ENCODE measurements at places on chromosomes 6 and 20.

GRCh38 chr20:2139736-2140135, 38.1 kb downstream of the STK35 start:
- no peak for DNase-seq

- DNase-seq, result no peak
Observed at GRCh38 chr20:8216375-8217200, 84.5 kb downstream of the PLCB1 start.

DNA sequence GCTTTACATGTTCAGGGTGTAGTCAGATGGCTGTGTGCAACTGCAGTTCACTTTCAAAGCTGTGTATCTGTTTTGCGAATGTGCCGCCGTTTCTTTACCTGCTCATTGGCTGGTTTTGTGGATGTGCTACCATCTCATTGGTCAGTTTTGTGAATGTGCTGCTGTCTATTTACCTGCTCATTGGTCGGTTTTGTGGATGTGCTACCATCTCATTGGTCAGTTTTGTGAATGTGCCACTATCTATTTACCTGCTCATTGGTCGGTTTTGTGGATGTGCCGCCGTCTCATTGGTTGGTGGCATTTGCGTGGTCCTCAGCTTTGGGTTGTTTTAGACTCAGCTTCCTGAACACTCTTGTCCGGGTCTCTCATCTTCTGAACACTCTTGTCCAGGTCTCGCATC, 40.5 kb upstream of the BHLHE23 start:
- DNase-seq, result no peak

GRCh38 chr6:136566007-136566487, 15.8 kb upstream of the MAP7 start:
- no peak for DNase-seq

DNA sequence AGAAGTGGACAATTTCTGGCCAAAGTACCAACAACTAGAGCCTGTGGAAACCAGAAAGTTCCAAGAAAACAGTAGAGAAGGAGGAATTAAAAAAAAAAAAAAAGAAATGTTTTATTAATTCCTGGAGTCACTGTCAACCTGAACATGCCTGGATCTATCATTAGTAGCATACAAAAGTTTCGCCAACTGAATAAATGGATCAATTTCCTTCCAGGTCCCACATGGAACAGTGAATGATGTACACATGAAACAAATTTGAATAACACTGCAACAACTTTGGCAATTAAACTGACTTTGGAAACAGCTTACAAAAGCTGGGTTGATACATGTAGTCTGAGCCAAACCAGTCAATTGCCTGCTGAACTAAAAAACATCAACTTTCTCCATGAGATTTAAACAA, 90.0 kb upstream of the HMGCLL1 start:
- DNase-seq, result no peak

DNA sequence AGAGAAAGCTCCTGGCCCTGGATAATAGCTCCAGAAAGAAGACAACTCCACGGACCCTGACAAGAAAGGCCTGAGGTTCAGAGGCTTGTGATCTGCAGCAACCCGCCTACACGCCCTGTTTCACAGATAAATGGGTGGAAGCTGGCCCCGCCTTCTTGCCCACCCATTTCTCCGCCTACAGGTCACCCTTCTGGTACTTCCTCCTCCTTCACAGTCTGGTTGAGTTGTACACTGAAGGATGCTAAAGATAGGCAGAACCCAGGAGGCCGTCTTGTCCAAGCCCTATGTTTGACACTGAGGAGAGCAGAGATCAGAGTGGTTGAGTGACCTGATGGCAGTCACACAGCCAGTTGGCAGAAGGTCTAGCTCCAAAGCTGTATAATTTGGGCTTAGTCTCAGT, 34.2 kb upstream of the MDGA1 start:
- DNase-seq, result no peak

GRCh38 chr6:155130161-155130853, 133.5 kb upstream of the CLDN20 start:
- DNase-seq, result no peak

Data from ACHN (cell line).